Sigmoid colon (tissue), 7 donors: ENCODE measurements at places on chromosomes 7 and 10. TPM values are rescaled to one million over a fixed set of nuclear protein-coding genes. Genes with fewer than 3 reads are reported as not detected.

GRCh38 chr7:19958309-19958896 lies 185.0 kb upstream of the TMEM196 start:
- no peaks in the 10 kb centered on the region for H3K36me3 ChIP-seq
- no peak for DNase-seq
- H3K4me1 ChIP-seq: no peaks in the 10 kb centered on the region

- DNase-seq: peak; percentile 56
- H3K4me3 ChIP-seq: no peak overlapping the region
- H3K27ac ChIP-seq: no peak overlapping the region
- H3K27me3 ChIP-seq: no peaks in the 10 kb centered on the region
- no peaks in the 10 kb centered on the region for H3K4me1 ChIP-seq
Measured at GRCh38 chr7:159036916-159037605, 107.6 kb downstream of the VIPR2 start.

The NRCAM gene
- 1.8 TPM for total RNA-seq

- no peak overlapping the region for H3K27ac ChIP-seq
- no peaks in the 10 kb centered on the region for H3K4me1 ChIP-seq
- H3K4me3 ChIP-seq: no peak overlapping the region
- H3K27me3 ChIP-seq: no peaks in the 10 kb centered on the region
- DNase-seq: no peak
Measured at GRCh38 chr7:102028206-102028826, 210.9 kb downstream of the CUX1 start.

The COL26A1 gene
- not detected for total RNA-seq

- no peak overlapping the region for H3K27ac ChIP-seq
- no peaks in the 10 kb centered on the region for H3K4me1 ChIP-seq
- no peak for DNase-seq
- no peaks in the 10 kb centered on the region for H3K36me3 ChIP-seq
- no peak overlapping the region for H3K4me3 ChIP-seq
Measured at GRCh38 chr10:89425000-89425399, 10.6 kb downstream of the IFIT5 start.

DNA sequence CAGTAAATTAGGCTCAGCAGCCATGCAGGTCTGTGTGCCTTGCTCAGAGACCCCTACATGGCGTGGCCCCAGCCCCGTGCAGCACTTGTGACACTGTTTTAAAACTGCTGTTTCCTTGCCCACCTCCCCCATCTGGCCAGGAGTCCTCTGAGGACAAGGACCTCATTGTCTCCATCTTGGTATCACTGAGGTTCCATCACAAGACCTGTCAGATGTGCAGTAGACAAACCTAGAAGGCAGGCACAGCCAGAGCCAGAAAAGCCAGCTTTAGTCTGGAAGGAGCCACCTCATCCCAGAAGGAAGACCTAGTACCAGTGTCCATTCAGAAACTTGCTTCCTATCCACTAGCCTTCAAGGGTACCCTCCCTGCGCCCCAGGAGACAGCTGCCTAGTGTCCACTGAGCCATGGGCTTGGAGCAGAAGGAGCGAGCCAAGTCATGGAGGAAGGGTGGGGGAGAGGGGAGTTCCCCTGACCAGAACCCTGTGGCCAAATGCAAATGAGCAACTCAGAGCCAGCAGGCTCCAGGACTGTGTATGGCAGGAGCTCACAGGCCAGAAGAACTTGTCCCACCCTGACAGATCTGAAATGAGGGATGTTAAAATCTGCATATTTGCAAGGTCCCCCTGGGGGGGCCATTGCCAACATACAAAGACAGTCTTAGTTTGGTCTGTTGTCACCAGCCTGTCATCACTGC lies 176.1 kb downstream of the SH3PXD2A start:
- H3K4me3 ChIP-seq: no peak overlapping the region
- peaks cover 36% of the 10 kb centered on the region for H3K4me1 ChIP-seq

DNA sequence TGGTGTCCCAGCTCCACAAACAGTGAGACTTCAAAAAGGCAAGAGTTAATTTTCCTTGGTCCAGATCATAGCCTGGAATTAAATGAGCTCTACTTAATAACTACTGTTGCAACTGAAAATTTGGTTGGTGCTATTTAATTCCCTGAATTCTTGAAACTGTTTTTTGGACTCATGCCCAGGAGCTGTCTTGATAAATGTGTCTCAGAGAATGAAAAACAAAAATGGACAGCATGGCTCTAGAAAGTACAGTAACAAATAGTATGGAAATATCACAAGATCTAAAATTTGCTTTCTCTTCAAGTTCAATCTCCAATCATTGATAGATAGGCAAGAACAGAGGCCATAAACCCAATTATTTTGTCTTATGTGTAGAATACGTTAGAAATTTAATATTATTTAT lies 42.5 kb downstream of the CCDC71L start:
- no peaks in the 10 kb centered on the region for H3K4me1 ChIP-seq
- no peak overlapping the region for H3K27ac ChIP-seq
- H3K27me3 ChIP-seq: no peaks in the 10 kb centered on the region
- H3K4me3 ChIP-seq: no peak overlapping the region
- no peak for DNase-seq

DNA sequence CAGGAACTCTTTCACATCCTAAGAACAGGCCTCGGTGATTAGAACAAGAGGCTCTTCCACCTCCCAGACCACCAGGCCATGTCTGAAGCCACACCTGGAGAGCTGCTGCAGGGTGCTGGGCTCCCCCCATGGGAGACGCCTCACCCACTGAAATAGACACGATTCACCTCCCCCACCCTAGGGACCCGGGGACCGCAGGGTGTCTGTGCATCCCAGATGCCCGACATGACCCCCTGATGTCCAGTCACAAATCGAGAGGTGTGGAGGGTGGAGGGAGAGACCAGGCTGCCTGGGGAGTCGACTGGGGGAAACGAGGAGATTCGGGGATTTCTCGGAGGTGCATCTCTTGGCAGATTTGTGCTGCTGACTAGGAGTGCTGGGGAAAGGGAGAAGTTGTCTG lies 31.0 kb downstream of the CNPY1 start:
- DNase-seq: no peak
- H3K4me1 ChIP-seq: no peaks in the 10 kb centered on the region
- H3K36me3 ChIP-seq: no peaks in the 10 kb centered on the region
- no peak overlapping the region for H3K4me3 ChIP-seq
- H3K27ac ChIP-seq: no peak overlapping the region

DNA sequence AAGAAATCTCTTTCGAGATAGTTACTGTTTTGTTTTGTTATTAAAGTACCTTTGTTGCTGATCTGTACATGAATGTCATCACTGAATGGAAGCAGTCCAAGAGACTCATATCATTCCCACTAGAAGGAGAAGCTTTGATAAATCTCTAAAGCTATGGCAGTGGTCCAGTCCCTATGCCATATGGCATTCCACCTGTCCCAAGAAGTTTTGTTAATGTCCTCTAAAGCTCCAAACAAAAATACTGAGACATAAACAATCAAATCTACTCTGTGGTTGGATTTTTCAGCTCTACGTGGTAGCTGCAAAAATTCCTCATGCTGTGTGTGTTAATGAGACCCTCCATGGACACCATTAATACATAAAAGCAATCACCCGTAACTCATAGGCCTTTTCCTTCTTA lies 94.1 kb downstream of the LRRN3 start:
- no peak for DNase-seq
- no peaks in the 10 kb centered on the region for H3K36me3 ChIP-seq
- no peaks in the 10 kb centered on the region for H3K4me1 ChIP-seq
- H3K27me3 ChIP-seq: no peaks in the 10 kb centered on the region
- H3K4me3 ChIP-seq: no peak overlapping the region

The FFAR4 gene
- not detected for total RNA-seq

The DNAH11 gene
- total RNA-seq: 1.2 TPM

DNA sequence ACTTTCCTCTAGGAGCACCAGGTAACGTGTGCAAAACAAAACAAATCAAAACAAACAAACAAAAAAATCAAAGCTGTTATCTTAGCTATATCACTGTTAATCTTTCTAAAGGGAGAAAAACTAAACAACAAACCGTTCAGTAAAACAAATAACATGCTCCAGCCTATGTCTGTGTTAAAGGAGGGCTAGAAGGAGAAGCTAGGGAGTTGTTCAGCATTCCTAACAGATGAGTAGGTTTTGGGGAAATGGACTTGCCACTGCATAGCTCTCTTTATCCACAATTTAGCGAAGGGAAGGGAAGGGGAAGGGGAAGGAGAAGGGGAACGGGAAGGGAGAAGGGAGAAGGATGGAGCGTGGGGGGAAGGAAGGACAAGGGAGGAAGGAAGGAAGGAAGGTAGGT lies 134.2 kb upstream of the AKR1E2 start:
- DNase-seq: no peak
- H3K27ac ChIP-seq: no peak overlapping the region
- no peaks in the 10 kb centered on the region for H3K27me3 ChIP-seq
- no peak overlapping the region for H3K4me3 ChIP-seq

DNA sequence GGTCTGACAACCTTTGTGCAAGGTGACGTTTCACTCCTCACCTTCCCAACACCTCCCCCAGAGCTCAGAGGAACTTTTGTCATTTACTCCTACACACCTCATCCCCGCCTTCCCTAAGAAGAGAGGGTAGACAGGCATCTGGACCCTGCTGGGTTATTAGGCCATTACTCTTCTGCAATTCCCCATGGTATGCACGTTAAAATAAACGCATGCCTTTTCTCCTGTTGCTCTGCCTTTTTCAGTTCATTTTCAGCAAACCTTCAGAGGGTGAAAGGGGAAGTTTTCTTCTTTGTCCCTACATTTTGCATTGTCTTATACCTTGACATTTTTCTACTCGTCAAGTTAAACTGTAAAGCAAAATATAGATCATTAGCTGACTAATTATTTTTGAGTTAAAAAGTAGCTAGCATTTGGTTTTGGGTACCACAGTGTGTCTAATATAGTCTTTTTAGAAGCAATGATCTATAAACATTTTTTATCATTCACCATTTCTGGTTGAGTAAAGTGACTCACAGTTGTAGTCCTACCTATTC lies 10.5 kb upstream of the EDRF1 start:
- no peak for DNase-seq
- H3K27me3 ChIP-seq: no peaks in the 10 kb centered on the region
- H3K36me3 ChIP-seq: no peaks in the 10 kb centered on the region
- H3K4me3 ChIP-seq: no peak overlapping the region

DNA sequence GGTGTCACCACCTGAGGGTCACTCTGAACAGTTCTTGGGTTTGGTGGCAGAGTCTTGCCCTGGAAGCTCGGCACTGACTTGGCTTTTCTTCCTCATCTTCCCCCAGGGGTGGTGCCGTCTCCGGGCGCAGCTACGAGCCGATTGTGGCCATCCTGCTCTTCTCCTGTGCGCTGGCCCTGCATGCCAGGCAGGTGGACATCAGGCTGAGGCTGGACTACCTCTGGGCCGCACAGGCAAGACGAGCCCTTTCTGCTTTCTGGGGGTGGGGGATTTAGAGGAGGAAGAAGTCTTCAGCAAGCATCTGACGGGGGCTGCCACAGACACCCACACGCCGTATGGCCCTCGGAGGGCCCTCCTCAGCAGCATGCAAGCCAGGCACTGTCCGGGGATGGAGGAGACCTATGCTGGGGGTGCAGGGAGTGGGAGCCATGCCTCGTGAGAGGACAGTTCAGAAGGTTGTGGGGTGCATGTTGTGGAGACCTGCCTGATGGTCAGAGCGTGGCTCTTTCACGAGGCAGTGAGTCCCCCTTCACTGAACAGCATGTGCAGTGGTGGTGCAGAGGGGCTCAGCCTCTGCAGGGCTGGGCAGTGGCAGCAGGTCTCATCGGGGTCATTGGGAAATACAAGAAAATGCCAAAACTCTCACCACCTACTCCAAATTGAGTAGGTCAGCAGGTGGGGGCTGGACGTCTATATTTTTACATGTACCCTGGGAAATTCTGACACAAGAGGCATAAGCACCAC lies 112.4 kb downstream of the ADCY1 start:
- H3K27me3 ChIP-seq: no peaks in the 10 kb centered on the region
- no peak for DNase-seq
- H3K4me3 ChIP-seq: no peak overlapping the region
- H3K4me1 ChIP-seq: no peaks in the 10 kb centered on the region
- H3K36me3 ChIP-seq: no peaks in the 10 kb centered on the region
- no peak overlapping the region for H3K27ac ChIP-seq
